ENCODE measurements at places on chromosomes 3 and 15.

- DNase-seq: no peak
Measured at GRCh38 chr3:133089906-133090485, 51.8 kb downstream of the TMEM108 start.

GRCh38 chr3:186413615-186414415, 51.8 kb upstream of the DGKG start:
- no peak for DNase-seq

GRCh38 chr3:99781761-99782160, 35.9 kb upstream of the CMSS1 start:
- DNase-seq: no peak

DNA sequence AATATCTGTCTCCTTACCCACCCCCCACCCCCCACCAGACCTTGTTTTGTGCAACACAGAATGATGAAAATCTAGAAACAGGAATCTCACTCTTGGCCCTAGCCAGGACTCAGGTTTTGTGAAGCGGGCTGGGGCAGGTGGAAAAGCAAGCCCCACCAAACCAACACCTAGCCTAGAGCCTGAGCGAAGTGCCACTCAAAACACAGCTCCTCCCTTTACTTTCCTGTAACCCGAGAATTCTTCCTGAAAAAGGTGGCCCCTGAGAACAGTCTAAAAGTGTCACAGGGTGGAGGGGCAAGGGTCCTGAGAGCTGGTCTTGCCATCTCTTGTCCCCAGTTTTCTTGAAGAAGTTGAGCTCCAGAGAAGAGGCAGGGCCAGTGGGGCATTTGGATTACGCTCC, 17.4 kb upstream of the RPUSD3 start:
- DNase-seq: no peak

DNA sequence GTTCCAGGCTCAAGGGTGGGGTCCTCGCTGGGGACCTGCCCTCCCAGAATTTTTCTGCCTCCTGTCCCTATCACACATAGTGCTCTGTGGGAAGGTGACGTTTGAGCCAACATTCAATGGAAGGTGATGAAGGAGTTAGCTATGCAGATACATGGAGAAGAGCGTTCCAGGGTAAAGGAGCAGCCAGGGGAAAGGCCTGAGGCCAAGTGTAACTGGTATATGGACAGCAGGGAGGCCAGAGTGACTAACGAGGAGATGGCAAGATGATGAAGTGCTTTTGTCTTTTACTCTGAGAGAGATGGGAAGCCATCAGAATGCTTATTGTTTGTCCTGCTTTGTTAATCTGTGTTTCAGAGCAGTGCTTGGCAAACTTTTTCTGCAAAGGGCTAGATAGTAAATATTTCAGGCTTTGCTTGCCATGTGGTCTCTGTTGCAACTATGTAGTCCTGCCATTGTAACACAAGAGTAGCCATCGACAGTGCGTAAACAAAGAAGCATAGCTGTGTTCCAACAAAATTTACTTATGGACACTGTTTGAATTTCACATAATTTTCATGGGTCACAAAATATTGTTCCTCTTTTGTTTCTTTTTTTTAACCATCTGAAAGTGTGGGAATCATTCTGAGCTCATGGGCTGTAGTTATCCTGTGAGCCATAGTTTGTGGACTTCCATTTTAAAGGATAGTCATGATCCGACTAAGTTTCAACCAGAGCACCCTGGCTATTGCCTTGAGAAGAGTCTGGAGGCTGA, 25.8 kb upstream of the PIAS1 start:
- DNase-seq: no peak

DNA sequence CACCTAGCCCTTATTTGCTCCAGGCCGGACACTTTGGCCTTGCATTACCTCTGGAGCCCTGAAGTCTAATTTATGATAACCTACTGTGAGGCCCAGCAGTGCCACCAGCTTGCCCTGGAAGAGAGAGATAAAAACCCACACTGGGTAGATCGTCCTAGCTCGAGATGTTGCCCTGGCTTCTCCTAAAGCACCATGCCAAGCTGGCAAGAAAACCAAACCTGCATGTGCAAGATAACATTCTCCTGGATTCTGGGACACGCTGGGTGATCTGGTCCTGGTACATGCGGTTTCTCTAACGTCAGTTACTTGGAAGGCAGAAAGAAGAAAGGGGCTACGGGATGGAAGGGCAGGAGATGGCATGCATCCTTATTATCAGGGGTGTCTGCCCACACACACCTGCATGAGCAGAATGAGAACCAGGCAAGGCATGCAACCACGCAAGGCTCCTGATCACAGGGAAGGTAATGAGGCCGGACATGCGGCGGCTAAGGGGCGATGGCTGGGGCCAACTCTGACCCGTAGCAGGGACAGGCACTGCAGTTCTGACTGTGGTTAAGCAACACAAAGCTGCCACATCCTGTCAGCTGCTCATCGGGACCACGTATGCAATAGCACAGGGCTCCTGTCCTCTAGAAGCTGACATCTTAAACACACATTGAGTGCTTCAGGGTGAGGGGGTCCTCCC, 73.0 kb downstream of the OXNAD1 start:
- no peak for DNase-seq

DNA sequence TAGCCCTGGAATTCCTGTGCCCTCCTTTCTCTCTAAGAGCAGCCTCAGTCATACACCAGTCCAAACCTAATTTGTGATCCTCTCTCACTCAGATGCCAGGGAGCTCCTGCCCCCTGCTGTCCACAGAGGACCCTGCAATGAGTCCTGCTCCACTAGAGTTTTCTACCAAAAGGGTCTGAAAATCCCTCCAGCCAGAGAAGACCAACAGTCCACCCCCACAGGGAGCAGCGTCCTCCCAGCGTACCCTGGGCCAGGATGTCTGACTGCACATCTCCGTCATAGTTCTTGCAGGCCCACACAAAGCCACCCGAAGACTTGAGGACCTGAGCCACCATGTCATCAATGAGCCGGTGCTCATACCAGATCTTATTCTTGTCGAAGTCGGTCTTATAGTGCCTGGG, 15.4 kb downstream of the IDH2 start:
- no peak for DNase-seq

DNA sequence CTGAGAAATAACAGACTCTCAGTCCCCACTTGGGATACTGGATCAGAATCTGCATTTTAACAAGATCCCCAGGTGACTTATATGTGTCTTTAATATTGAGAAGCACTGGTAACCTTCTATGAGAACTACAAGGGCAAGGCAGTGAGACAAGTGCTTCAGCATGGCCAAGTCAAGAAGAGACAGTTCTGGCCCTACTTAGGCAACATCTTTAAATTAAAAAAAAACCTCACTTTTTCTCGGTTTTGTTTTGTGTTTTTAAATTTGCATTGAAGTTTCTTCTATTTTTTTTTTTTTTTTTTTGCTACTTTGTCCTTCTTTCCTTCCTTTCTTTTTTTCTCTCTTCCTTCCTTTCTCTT, 42.5 kb upstream of the SPTSSB start:
- no peak for DNase-seq

GRCh38 chr3:48762816-48763215, 45.8 kb upstream of the IP6K2 start:
- DNase-seq: no peak

DNA sequence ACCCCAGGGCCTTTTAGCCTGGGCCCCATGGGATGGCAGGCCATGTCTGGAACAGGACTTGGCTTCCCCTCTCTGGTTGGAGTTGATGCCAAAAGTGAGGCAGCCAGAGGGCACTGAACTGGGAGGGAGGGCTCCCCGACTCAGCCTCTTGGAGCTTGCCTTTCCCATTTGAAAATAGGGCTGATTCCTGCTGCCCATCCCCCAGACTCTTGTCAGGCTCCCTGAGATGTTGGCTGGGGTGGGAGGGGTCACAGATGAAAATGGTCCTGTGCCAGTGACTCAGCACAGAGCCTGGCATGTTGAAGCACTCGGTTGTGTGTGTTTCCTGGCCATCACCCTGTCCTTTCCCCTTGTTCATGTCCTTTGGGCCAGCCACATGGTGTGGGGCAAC, 6.6 kb downstream of the PPCDC start:
- DNase-seq: no peak

DNA sequence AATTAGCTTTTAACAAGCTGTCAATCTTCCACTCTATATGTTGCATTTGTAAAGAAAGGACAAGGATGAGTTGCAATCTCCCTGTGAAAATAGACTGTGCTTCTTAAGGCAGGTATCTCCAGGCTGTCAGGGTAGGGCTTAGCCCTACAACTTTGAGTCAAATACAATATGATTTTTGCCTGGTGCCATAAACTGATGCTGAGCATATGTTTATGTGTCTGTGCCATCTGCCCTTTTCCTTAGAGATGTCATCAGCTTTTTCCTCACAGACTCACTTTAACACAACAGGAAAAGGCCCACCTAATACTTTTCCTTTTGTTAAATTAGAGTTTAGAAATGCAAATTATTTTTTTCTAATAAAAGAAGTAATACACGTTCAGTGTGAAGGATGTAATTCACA, 548.3 kb downstream of the NLGN1 start:
- no peak for DNase-seq

DNA sequence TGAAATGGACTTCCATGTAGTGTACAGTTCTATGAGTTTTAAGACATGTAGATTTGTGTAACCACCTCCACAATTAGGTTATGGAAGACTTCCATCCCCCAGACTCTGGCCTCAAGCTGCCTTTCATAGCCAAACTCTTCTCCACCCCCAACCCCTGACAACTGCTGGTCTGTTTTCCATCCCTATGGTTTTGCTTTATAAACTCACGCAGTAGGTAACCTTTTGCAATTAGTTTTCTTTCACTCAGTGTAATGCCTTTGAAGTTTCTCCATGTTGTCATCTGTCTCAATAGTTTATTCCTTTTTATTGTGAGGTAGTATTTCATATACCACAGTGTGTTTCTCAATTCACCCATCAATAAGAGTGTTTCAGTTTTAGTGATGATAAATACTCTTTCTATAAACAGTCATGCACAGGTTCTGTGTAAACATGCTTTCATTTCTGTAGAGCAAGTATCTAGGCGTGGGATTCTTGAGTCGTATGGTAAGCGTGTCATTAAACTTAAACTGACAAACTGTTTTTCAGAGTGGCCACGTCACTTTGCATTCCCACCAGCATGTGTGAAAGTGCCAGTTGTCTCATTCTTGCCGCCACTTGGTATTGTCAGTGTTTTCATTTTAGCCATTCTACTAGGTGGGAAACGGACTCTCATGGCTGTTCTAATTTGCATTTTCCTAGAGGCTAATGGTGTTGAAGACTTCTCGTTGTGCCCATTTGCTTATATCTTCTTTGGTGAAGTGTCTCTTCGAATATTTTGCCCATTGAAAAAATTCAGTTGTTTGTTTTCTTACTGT, 47.3 kb upstream of the ALDH1A3 start:
- no peak for DNase-seq

- DNase-seq: no peak
Measured at GRCh38 chr3:183295211-183295610, 42.2 kb downstream of the B3GNT5 start.

- DNase-seq: no peak
Measured at GRCh38 chr15:32651229-32651837, 9.8 kb downstream of the SCG5 start.

DNA sequence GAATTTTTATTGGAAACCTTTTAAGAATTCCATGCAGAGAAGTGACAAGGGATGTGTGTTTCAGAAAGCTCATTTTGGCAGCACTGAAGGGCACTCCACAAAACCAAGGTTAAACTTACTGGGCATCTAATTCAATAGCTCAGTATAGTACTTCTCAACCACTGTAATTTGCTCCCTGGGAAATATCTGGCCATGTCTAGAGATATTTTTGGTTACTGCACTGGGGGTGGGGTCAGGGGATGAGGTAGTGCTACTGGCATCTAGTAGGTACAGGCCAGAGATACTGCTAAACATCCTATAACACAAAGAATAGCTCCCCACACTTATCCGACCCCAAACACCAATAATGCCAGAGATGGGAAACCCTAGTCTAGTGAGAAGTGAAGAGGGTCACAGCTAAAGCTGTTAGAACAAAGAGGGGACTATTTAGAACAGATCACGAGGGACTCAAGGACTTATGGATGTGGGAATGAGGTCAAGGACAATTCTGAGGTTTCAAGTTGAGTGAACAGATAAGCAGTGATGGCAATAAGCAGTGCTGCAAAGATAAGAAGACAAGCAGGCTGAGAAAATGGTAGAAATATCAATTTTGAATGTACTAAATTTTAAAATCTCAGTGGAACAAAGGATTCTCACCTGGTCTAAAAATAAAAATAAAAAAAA, 3.2 kb downstream of the MRPL46 start:
- no peak for DNase-seq
